ENCODE measurements at places on chromosomes 12 and 14.

DNA sequence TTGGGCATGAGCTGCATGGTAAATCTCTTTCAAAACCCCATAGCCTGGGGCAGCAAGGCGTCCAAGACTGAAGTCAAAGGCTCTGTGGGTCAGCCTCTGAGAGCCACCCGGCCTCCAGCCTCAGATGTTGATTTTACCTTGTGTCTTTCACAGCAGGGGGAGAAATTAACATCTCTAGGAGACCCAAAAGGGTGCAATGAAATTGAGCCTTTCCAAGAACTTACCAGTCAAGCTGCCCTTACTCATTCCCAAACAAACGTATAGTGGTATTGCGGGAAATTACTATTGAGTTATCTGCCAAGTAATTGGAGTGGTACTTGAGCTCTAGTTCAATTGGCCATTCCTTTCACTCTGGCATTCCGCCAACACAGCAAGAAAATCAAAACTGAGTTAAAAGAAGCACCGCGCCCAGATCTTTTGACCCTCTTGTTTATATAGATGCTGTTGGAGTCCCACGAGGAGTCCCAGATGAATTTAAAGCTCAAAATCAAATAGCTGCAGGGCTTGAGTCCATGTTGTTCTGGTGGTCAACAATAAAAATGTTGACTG, 380.7 kb upstream of the SYT1 start:
- DNase-seq = no peak

DNA sequence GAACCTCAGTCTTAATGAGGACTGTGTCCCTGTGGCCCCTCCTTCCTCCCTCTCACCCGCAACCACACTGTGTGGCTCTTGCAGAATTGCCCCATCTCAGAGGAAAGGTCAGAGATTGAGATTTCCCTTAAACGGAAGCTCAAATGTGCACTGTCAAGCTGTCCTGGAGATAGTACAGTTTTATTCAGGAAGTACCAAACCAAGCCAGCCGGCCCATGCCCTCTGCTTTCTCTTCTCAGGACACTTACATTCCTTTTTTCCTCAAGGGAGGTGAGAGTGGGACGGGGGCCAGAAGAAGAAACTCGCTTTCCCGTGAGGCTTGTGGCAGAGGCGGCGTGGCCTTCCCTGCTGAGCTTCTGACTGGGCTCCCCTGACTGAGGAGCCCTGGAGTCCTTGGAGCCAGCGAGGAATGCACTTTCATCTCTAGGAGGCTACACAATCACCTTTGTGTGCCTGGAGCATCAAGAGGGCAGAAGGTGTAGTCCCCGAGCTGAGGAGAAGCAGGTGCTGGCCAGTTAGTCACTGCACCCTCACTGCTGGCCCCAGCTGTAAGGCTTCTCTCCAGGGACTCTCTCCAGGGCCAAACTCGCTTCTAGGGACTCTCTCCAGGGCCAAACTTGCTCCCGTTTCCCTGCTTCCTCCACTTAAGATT, 24.1 kb upstream of the ATP2A2 start:
- DNase-seq = no peak

- no peak for DNase-seq
Measured at GRCh38 chr12:31727192-31727591, 1.6 kb downstream of the AMN1 start.

DNA sequence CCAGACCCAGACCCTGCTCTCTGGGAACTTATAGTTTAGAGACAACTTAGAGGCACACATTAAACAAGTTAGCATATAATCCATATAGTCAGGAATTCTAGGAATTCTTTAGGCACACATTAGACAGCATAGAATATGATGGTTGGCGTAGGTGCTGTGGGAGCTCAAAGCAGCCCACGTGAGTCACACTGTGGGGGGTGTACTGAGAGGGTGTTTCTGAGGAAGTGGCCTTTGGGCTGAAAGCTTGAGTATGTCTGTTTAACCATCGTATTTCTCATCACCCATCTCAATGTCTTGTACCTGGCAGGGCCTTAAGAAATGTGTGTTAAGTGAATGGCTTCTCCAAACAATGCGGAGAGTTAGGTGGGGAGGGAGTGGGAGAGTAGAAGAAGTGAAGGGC, 67.2 kb downstream of the TMEM30B start:
- peak; percentile 31 for DNase-seq

GRCh38 chr14:103699261-103699661, 16.0 kb downstream of the XRCC3 start:
- no peak for DNase-seq

GRCh38 chr12:117972301-117972700, 3.5 kb upstream of the KSR2 start:
- no peak for DNase-seq

DNA sequence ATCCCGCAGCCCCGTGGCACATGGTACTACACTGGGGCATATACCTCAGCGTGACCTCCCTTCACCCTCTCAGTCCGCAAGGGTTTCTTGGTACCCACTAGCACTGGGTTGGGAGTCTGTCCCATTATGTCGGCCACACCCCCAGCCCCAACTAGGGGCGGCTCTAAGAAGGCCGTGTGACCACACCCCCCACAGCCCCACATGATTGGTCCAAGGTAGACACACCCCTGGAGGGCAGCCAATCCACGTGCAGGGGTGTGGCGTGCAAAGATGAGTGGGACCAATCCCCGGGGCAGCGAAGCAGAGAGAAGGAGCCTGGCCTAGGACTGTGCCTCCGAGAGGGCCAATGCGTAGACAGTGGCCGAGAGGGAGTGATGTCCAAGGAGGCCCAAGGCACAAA, 34.6 kb upstream of the BEGAIN start:
- DNase-seq = no peak

DNA sequence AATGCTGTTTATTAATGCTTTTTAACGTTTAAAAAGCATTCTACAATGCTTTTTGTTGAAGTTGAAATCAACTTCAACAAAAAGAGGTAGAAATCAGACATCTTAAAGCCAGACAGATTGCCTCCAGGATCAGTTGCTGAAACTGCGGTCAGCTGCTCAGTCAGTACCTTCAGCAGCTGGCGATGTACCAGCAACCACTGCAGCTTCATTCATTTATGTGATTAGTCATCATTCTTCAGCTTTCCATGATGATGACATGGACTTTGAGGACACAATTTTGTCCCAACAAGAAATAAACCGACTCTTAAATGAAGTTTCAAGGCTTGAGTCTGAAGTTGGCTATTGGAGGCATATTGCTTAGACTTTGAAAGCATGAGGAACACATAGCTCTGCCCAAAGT, 31.5 kb upstream of the NUAK1 start:
- DNase-seq = peak; percentile 80

DNA sequence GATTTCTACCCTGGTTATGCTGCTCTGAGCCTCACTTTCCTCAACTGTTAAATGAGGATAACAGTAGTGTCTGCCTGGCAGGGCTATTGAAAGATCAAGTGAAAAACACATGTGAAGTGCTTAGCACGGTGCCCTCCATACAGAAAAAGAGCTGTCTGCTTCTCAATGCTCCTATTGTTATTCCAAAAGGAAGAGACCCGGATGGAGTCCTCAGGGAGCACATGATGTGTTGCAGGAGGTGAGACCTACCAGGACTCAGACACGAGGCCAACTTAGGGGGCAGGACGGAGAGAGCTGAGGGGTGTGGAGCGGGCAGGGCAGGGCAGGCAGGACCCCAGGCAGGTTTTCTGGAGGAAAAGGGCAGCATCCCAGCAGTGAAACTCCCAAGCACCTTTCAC, 8.9 kb downstream of the FAIM2 start:
- no peak for DNase-seq

GRCh38 chr14:101743701-101744100, 17.8 kb upstream of the PPP2R5C start:
- no peak for DNase-seq

DNA sequence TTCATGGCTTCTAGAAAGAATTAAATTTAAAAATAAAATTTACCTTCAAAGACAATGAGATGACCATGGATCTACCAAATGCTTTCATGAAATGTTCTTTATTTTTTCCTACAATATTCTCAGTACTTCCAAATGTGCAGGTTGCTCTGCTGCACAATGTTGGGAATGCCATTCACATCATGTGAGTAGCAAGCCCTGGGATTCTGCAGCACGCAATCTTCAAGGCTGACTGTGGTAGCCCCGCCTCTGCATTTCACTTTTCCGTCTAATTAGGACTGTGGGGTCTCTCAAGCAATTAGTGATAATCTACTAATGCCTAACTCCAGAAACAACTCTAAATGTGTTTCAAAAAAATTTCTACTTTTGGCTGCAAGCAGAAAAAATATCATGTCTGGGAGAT, 13.7 kb upstream of the NTN4 start:
- DNase-seq = no peak

DNA sequence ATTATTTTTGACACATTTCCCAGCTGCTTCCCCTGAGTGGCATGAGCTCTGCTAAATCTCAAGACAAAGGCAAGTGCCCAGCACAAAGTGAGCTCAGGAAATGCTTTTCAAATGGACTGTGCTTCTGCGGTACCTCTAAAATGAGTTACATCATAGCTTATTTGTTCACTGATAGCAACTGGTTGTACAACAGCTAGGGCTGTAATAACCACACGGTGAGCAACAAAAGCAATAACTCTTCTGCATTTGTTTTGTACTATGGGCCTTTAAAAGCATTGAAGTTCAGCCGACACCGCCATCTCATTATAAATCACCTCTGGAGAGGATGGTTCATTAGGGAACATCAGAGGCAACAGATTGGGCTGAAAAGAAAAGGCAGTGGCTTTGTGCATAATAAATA, 475.0 kb downstream of the GLT1D1 start:
- no peak for DNase-seq

- DNase-seq = peak; percentile 34
Measured at GRCh38 chr14:51726166-51726899, 74.6 kb downstream of the FRMD6 start.

DNA sequence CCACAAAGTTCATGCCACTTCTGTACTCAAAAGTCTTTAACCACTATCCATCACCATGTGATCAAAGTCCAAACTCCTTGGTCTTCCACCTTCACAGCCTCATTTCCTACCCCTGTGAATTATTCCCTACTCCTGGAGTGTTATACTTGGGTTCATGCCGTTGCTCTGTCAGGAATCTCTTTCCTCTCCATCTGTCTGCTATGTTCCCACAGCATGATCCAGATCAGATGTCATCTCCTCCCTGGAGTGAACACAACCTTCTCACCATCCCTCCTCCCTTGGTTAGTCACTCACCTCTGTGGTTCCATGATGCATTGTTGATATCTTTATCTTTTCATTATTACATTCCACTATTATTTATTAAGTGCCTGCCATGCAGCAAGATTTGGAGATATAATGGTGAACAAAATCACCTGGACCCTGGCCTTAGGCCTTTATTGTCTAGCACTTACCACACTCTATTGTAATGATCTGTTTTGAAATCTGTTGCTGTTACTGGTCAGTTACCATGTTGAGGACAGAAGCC, 22.4 kb downstream of the LACRT start:
- DNase-seq = no peak

DNA sequence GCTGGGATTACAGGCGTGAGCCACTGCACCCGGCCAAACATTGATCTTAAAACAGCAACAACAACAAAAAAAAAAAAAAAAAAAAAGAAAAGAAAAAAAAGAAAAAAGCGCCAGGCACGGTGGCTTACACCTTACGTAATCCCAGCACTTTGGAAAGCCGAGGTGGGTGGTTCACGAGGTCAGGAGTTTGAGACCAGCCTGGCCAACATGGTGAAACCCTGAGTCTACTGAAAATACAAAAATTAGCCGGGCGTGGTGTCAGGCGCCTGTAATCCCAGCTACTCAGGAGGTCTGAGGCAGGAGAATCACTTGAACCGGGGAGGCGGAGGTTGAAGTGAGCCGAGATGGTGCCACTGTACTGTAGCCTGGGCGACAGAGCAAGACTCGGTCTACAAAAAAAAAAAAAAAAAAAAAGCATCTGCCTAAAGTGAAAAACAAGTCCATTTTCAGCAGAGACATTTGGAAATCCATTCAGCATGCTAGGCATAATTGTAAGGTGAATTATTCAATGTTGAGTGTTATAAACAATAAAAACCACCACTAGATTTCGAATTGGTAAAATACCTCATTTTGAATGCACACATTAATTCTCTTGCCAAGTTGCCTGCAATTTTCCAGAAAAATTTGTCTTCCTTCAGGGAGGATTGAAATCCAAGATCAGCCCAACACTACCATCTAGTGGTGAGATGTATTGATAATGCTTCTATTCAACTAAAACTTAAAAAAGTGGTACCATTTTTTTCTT, 8.0 kb upstream of the CERS5 start:
- peak; percentile 88 for DNase-seq

DNA sequence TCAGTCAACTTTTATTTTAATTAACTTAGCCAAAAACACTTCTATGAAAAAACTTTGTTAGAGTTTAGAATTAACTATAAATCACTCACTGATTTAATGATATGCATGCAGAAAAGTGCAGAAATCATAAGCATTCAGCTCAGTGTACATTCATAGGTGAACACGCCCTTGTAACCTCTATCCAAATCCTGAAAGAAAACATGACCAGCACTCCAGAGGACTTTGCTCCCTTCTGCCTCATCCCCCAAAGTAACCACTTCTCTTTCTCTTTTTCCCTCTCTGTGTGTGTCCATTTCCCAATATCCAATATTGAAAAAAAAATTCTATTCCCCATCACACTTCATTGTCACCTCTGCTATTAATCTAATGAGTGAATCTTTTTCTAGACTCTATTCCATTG, 197.1 kb upstream of the FAR2 start:
- DNase-seq = peak; percentile 37

DNA sequence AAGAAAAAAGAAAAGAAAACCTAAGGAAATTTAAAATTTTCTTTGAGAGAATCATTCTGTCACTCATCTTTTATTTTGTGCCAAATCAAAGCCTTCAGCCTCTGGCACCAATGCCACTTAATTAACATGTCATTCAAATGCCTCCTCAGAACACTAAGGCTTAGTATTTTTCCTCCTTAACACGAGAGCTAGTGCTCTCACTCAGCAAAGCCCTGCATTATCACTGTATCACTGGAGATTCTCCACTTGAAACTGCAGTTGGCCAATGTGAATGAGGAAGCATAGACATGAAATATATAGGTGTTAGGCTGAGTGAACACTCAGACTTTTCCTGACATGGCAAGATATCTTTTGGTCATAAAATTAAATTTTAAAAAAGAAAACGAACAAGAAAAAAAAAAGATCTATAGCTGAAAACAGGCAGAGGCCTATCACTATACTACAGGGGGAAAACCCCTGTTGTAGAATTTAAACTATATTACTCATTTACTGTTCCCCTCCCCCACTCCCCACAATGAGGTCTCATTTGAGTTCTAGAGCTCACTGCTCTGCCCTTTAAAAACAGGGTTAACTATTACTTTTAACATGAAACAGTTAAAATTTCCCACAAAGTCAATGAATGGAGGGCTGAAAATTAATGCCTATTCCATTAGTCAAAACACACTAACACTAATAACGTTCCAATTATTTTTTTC, 5.1 kb downstream of the MBIP start:
- no peak for DNase-seq
